Endodermal cell (in vitro differentiated cells): ENCODE measurements at places on chromosomes 5 and 9. TPM values are rescaled to one million over a fixed set of nuclear protein-coding genes. Genes with fewer than 3 reads are reported as not detected.
A peak's percentile ranks its signal among the peaks of the same experiment; 100 is the strongest.

LCN12 gene
- total RNA-seq = 3.8 and 4.4 TPM in 2 replicates

GFI1B gene
- total RNA-seq = 0.67 TPM in 1 of 3 replicates, not detected in the others

- no peak for DNase-seq
These were observed 67.2 kb upstream of the CD180 start for GRCh38 chr5:67263656-67264408.

DNA sequence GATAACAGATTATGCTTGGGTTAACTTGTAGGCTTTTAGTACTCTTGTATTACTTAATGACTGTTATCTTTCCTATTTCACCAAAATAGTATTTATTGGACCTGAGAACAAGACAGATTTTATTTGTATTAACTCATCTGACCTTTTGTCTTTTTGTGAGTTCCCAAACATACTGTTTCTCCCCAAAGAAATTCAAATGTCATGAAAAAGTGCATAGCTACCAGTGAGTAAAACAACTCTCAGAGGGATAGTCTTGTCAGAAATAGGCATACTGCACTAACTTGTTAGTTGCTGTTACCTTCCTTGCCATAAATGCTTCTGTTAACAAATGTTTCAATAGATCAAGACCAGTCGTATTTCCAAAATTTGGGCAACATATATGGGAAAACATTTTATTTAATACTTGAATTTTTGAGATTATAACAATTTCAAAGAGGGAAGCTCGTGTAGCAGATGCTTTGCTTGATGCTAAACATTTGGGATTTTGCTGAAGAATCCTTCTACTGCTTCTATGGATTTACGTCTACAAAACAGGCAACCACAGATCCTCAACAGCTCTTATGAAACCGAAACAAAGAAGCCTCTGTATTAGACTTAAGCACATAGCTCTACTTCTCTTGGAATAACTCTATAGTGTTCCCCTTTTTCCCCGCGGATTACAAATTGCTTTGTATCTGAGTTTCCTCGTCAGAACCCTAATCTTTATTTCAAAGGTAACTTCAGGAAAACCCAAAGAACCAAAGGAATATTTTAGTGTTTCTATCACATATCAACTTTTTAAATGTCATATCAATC, 248.8 kb downstream of the MCTP1 start:
- DNase-seq = no peak

DNA sequence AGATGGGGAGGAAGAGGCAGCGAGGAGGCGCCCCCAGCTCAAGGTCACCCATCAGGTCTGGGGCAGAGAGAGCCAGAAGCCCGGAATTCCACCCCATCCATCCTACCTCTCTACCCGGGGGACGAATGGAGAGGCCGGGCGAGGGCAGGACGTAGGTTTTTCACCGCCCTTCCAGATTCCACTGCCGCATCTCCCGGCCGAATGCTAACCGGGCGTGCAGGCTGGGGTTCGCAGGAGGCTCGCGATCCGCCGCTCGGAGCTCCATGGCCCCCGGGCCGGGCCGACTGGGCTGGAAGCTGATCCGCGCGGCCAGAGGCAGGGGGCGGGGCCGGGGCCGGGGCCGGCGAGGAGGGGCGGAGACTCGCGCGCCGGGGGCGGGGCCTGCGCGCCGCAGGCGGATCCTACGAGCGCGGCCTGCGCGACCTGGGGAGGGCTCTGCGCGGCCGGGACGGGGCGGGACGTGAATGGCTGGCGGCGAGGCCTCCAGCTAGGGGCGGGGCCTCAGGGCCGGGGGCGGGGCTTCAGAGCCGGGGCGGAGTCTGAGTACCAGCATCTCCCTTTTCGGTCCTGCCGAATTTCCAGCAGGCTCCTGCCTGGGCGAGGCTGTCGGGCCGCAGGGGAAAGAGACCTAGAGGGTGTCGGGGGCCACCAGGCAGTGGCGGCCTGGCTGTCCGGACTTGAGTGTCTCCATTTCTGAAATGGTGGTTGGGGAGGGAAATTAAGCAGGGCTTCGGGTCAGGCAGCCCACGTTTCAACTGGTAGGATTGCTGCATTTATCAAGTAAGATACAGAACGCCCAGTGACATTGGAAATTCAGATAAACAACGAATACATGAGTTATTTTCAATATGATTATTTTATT, at the start of gene ST6GALNAC4:
TSS of gene ST6GALNAC4 (minus strand) at position 322 of the 862 bp plus-strand sequence. CDS start 622 bp downstream, outside the sequence.
- peak; percentile 99 for DNase-seq

DNA sequence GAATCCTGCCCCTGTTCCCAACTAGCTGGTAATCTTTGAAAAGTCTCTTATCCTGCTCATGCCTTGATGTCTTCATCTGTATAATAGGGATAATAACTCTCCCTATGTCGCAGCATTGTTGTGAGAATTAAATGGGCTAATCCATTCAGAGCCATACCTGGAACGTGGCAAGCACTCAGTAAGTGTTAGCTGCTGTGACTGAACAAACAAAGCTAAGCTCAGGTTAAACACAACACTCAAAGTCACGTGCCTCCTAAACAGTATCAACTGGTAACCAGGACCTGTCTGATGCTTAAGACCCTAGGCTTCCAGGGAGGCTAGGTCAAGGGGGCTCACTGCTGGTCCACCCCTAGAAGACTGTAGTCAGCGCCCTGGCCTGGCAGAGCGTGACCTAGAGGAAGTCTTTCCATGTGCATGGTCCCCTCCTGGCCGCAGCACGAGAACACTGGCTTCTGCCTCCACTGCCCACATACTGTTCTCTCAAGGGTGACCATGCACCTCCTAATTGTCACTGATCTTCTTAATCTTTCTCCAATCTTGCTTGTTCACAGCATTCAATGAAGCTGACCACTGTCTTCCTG, 211.1 kb downstream of the TTLL11 start:
- DNase-seq = no peak

DNA sequence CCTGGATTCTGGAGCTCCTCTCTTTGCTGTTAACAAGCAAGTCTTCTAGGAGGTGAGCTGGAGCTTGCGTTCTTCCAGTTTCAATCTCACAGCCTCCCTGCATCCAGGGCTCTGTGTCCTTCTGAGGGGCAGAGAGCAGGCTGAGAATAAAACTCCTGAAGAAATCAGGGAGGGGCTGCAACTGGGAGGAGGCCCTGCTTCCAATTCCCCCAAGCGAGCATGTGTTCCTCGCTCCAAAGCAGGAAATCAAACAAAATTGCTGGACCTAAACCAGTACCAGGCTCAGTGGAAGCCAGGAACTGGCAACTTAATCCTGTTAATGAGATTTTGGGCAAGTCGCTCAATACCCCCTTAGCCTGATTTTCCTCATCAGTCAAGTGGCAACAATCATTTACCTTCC, 181.8 kb downstream of the ASTN2 start:
- no peak for DNase-seq

GRCh38 chr5:54651482-54652076, 134.0 kb downstream of the SNX18 start:
- no peak for DNase-seq

DNA sequence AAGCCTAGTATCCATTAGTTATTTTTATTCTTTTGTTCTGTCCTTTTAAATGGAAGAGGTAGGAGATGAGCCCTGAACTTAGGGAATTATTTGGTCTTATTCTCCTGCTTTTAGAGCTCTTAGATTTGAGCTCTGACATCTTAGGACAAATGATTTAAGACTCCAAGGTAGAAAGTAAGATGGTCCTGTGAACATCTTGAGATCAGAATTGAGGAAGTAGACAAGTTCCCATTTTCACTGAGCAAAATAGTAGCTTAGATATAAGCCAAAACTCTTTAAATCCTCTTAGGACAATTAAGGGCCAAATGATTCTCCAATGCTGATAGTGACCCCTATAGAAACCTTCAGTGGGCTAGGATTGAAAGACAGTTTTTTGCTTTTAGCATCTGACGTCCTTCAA, 53.0 kb upstream of the RUSC2 start:
- DNase-seq = no peak

GRCh38 chr5:180817893-180818674, 15.5 kb upstream of the MGAT1 start:
- DNase-seq = peak; percentile 31

- peak; percentile 52 for DNase-seq
These were observed 70.9 kb downstream of the EGFLAM start for GRCh38 chr5:38329132-38329715.
